Stimulated activated CD8-positive, alpha-beta memory T cell treated with anti-CD3 and anti-CD28 coated beads, Interleukin-7, amount 100 ng/mL, for 4 hours (primary cell): ENCODE measurements at places on chromosomes 7 and 10.

GRCh38 chr10:133465191-133465949, 11.6 kb downstream of the SCART1 start:
- DNase-seq: no peak

GRCh38 chr10:12299222-12299965, 50.0 kb upstream of the CAMK1D start:
- no peak for DNase-seq

DNA sequence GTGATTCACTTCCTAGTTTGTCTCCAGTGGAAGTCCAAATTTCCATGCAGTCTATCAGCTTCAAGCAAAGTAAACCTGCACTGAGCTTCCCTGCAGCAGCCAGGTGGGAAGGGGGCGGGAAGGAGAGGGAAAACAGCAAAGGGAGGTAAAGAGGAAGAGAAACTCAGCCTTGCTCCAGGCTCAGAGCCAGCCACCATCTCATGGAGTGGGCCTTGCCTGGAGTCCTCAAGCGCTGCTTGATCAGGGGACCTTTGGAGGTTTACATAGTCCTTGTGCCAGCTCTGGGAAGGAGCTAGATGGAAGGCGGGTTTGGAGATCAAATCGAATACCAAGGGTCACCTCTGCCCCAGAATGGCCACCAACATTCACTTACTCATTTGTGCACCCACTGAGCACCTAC, 7.4 kb downstream of the CRTAC1 start:
- no peak for DNase-seq

GRCh38 chr7:84412161-84412969, 217.8 kb upstream of the SEMA3A start:
- DNase-seq: no peak

GRCh38 chr7:93838966-93839365, 51.6 kb downstream of the TFPI2 start:
- DNase-seq: no peak

DNA sequence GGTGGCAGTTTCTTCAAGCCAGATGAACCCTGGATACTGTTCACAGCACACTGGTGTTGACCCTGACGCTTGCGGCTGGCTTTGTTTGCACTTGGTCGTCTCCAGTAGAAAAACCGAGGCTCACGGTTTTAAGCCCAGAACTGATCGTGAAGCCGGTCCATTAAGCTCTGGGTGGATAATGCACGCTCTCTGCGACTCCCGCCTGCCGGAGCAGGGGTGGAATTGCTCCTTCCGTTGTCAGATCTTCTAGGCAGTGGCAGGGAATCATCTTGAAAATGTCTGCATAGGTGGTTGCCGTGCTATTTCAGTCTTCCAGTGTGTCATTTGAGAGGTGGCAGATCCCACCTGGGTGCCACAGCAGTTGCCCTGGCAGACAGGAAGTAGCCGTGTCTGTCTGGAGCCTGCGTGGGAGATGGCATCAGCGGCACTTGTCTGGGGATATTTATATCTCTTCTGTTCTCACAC, 35.9 kb upstream of the AP5Z1 start:
- peak; percentile 32 for DNase-seq

DNA sequence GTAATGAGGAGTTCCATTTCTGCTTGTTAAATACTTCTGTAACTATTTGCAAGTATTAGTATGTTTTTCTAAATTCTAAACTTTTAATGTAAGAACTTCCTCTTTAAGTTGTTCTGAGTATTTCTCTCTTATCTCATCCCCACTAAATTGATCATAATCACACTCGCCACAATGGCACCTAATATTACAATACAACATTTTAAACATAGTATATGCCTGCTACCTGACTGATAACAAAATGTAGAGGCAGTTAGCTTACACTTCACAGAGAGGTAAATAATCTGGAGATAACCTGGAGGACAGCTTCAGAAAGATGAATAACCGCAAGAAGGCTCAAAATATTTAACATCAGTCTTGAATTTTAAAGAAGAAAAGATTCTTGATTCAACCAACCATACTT, 48.6 kb downstream of the HIBADH start:
- no peak for DNase-seq

- no peak for DNase-seq
Observed at GRCh38 chr7:64883113-64883905, 19.8 kb upstream of the ZNF273 start.

GRCh38 chr7:116809636-116810266, 52.6 kb upstream of the CAPZA2 start:
- DNase-seq: no peak

GRCh38 chr7:421136-421991, 98.3 kb downstream of the PDGFA start:
- no peak for DNase-seq

GRCh38 chr7:123275036-123275753, 75.4 kb upstream of the SLC13A1 start:
- DNase-seq: no peak

- no peak for DNase-seq
Observed at GRCh38 chr7:29248713-29249382, 54.3 kb downstream of the CHN2 start.

DNA sequence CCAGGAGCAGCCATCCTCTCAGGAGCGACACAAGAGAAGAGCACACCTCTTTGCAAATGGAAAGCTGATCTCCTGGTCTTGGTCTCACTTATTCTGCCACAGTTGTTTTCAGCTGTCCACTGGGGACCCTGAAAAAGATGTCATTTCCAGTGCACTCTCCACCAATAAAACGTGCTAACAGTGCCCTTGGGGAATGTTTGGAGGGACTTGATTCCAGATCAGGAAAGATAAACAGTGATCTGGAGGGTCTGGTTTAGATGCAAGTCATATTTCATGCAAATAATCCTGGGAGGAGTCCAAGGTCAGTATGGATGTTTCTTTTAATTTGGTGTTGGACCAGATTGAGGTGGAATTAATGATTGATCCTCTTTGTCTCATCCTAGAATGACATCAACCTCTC, 185.0 kb downstream of the CREB5 start:
- no peak for DNase-seq

DNA sequence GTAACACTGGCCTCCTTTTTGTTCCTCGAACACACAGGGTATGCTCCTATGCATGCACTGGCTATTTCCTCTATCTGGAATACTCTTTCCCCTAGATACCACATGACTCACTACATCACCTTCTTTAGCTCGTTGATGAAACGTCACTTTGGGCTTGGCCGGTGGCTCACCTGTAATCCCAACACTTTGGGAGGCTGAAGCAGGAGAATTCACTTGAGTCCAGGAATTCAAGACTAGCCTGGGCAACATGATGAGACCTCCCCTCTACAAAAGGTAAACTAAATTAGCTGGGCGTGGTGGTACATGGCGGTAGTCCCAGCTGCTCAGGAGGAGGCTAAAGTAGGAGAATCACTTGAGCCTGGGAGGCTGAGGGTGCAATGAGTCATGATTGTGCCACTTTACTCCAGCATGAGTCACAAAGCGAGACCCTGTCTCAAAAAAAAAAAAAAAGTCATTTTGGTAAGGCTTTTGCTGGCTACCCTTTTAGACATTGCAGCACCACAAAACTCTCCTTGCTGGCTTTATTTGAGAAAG, 14.5 kb downstream of the ANKIB1 start:
- no peak for DNase-seq

GRCh38 chr10:63770523-63770922, 249.3 kb downstream of the REEP3 start:
- no peak for DNase-seq

DNA sequence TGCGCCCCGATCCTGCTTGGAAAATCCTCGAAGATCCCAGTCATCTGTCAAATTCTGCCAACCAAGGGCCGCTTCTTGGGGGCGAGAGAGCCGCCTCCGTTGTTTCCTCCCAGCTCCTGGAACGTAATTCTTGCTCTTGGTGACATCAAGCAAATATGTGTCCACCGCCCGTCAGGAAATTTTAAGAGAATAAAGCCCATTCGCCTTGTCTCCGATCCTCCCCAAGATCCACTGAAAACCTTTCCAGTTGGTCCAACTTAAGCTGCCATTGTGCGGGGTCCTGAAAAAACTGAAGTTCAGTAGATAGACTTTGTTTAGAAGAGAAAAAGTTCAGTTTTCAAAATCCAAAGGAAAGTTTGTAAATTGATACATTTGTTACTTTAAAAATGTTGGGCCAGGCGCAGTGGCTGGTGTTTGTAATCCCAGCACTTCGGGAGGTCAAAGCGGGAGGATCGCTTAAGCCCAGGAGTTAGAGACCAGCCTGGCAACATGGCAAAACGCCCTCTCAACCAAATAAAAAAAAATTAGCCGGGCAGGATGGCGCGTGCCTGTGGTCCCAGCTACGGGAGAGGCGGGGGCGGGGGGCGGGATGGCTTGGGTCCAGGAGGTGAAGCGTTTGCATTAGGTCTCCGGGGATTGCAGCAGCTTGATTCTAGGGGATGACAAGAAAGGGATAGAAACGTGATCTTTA, 1.0 kb upstream of the ZNF800 start:
- no peak for DNase-seq

- DNase-seq: no peak
Observed at GRCh38 chr10:98339799-98340198, 71.8 kb upstream of the LOXL4 start.

GRCh38 chr7:35035511-35035961, 1.7 kb downstream of the DPY19L1 start:
- no peak for DNase-seq
